ENCODE measurements at places on chromosomes 1 and 21.

GRCh38 chr1:175548774-175549173, 194.6 kb downstream of the TNR start:
- DNase-seq, result no peak

- no peak for DNase-seq
Measured at GRCh38 chr1:211148366-211148765, 14.4 kb upstream of the KCNH1 start.

- DNase-seq, result no peak
Measured at GRCh38 chr1:197029749-197030148, 37.3 kb downstream of the F13B start.

DNA sequence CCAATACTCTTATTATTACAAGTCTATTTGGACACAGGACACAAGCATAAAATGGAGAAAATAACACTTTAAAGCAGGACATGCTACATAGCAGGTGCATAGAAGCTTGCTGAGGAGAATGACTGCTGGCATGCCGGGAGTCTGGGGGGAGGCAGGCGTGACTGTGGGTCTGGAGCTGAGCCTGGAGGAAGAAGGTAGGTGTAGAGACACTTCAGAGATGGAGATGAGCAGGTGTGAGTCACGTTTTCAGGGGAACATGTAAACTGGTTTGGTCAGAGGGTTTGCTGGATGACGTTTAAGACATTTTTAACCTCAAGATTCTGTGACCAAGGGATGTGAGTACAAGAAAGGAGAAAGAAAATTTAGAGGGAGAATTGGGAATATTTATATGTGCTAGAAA, 24.5 kb downstream of the OSCP1 start:
- DNase-seq, result no peak

- DNase-seq, result no peak
Measured at GRCh38 chr1:20349561-20349960, 58.9 kb downstream of the VWA5B1 start.

DNA sequence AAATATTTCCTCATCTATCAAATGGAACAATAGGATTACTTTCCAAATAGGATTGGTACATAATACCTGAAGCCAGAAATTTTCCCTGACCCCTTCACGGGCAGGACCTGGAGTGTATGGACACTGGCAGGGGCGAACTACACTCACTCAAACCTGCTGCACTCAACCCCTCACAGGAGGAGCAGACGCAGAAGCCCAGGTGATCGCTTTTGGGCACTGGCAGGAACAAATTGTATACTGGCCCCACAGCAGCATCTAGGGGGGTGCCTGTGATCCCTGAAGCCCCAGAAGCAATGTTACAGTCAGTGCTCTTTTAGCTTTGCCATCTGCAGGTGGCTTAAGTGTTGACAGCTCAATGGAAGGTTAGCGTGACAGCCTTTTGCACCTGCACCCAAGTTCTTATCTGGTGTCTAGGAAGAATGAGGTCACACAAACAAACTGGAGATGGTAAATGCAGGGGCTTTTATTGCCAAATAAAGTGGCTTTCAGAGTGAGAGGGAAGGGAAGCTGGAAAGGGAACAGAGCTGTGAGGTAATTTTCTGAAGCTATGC, 199.2 kb upstream of the NEGR1 start:
- DNase-seq, result no peak

GRCh38 chr1:157269656-157270375, 131.6 kb upstream of the ETV3 start:
- DNase-seq, result no peak

DNA sequence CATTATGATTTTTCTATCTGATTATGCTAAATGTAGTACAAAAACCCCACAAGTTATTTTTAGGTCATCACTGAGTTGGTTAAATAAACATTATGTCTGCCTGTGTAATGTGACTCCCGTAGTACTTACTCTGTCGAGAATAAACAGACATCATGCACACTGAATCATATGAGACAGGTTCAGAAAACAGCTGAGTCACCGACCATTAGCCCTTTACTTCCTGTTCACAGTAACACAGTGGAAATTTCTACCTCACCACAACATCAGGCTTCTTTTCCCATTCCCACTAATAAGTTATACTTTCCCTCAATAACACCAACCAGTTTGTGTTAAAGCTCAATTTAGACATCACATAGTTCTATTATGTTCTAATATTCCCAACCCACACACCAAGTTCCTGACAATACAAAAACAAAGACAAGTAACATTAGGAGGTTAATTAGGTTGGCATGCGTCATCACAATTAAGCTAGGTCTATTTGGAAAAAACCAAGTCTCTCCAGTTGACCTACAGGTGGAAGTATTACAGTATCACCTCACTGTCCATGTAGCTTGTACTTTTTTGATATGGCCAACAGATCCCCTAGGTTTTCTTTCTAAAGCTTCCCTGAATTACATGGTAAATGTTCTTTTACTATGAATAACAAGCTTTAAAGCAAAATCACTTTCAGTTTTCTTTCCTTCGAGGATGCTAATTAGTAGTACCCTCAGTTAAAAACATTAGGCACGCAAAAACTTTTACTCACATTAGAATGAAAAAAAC, 154.2 kb downstream of the EIF4G3 start:
- DNase-seq, result peak; percentile 78

Data from DMS79 (cell line).